ENCODE measurements at places on chromosomes 2 and 18.

GRCh38 chr2:164091673-164092072 is 355.9 kb upstream of the FIGN start:
- DNase-seq, result no peak

GRCh38 chr2:172908275-172908674 is 167.4 kb upstream of the MAP3K20 start:
- no peak for DNase-seq

DNA sequence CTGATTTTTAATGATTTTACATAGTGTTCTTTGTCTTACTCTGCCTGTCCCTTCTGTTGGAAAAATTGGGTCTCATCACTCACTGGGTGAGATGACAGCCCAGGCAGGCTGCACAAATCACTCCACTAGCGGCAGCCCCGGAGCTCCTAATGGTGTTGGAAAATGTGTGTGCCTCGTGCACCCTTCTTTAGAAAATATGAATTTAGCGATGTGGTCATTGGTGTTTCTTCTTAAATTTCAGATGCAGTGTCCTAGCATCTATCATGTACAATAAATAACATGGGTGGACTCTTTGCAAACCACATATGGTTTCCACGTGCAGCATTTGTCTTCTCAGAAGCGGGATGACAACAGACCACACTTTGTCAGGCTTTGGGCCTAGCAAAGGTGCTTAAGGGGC is 194.2 kb downstream of the ACKR3 start:
- DNase-seq, result no peak

- DNase-seq, result no peak
These were observed 10.7 kb upstream of the SULT1C4 start for GRCh38 chr2:108367014-108367413.

GRCh38 chr2:46198164-46198883 is 98.9 kb upstream of the EPAS1 start:
- no peak for DNase-seq

GRCh38 chr18:7096838-7097237 is 20.8 kb downstream of the LAMA1 start:
- no peak for DNase-seq

All from ACHN (cell line).